ENCODE measurements at places on chromosomes 12 and 14. TPM values are rescaled to one million over a fixed set of nuclear protein-coding genes. Genes with fewer than 3 reads are reported as not detected.

DNA sequence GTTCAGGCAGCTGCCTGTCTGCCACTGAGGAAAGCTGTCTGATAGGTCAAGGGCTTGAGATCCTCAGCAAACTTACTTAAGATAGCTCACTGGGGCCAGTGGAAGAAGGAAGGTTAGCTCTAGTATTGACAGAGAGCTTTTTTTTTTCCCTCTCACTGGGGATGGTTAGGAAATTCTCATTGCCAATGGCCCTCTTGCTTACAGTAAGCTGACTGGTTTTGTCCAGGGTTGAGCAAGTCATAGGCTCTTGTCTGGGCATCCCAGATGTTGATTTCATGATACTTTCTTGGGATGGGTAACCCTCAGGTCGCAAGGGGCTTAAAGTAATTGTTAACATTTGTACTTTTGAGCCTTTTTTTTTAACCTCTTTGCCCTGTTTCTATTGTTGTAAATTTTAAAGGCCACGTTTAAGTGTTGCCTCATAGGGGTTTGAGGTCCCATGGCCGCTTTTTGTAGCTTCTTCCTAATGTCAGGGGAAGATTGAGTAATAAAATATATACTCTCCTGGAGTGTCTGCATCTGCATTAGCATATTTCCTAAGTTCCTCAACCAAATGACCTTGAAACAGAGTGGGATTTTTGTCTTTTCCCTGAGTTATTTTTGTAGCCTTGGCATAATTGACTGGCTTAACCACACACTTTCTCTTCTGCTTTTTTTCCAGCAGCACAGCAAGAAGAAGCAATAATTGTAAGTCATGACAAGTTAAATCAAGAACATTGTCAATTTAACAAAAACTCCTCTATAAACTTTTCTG, 716.0 kb downstream of the LRFN5 start:
- DNase-seq = no peak

DNA sequence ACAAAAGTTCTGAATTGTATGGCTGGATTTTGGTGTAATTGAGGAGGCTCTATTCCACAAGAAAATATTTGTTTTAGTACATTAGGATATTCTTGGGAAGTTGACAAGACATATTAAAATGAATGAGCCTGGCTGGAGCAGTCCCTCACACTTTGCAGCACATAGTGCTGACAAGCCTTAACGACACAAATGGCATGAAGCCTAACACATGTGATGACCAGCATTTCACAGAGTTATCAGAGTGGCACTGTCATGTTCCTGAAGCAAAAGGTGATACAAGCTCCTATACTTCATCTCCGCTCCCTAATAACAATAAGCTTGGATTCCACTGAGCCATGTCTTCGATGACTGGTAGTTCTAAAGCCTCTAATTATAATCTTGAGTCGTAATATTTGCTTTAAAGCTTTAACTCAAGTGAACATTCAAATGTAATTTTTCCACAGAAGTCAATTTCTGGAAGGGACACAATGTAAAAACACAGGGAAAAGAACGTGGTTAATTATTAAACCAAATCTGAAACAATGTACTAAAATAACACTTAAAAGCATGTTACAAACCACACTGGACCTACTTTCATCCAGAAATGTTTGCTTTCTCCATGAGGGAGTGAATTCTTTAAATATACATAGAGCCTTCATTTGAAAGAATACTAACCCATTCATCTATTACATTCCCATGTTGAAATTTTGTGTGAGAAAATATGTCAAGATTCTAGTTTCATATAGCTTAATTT, 49.6 kb downstream of the GRIP1 start:
- DNase-seq = no peak

GRCh38 chr14:69700575-69700974, 66.4 kb upstream of the SRSF5 start:
- DNase-seq = no peak

GRCh38 chr12:97944576-97944975, 482.0 kb downstream of the RMST start:
- DNase-seq = no peak

- no peak for DNase-seq
Measured at GRCh38 chr12:113766879-113767878, 198.9 kb downstream of the RBM19 start.

DNA sequence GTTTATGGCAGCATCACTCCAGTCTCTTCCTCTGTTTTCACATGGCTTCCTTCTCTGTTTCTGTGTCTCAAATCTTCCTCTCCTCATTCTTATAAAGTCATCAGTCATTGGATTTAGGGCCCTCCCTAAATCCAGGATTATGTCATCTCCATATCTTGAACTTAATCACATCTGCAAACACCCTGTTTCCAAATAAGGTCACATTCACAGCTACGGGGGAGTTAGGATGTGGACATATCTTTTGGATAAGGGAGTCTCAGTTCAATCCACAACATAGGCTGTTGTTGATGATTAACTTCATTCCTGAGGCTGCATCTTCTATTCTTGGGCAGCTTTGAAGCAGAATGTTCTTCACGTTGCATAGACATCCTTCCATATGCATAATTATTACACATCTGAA, 40.3 kb upstream of the NTF3 start:
- DNase-seq = no peak

DNA sequence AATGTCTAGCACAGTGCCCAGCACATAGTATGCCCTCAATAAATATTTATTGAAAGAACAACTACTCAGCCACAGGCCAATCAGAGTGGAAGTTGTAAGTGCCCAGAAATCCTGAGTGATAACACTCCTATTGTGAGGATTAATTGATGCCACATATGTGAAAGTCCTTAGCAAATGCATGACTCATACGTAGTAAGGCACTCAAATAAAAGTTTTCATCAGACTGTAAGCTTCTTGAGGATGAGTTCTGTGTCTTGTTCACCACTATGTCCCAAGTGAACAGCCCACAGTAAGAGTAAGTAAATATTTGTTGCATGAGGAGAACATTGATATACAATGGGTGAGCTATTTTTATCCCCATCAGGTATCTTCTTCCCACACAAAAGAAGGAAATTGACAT, 24.7 kb upstream of the ANO6 start:
- DNase-seq = no peak

DNA sequence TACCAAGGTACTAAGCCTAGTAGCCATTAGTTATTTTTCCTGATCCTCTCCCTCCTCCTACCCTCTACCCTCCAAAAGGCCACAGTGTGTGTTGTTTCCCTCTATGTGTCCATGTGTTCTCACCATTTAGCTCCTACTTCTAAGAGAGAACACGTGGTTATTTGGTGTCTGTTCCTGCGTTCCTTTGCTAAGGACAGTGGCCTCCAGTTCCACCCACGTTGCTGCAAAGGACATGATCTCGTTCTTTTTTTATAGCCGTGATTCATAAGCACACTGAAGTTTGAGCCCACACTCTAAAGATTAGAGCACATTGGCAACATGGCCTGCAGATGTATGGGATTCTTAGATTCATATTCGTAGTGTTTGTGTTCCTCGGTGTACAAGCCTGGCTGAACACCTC, 8.1 kb upstream of the STX2 start:
- no peak for DNase-seq

DNA sequence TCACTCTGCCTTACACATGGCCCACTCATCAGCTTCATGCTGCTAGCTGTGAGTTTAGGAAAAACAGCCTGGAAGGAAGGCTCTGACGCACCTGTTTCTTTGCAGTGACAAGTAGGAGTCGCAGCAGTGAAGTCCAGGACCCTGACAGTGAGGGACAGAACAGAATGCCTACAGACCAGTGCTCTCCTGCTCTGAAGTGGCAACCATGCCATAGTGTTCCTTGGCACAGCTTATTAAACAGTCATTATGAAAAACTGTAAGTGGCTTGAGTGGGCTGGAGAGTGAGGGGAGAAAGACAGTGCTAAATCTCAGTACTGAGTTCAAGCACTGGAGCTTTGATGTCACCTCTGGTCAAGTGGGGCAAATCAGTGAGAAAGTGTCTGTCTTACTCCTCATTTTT, 61.7 kb downstream of the MYRFL start:
- DNase-seq = no peak

GRCh38 chr12:86414201-86414600, 158.0 kb upstream of the MGAT4C start:
- DNase-seq = no peak

DNA sequence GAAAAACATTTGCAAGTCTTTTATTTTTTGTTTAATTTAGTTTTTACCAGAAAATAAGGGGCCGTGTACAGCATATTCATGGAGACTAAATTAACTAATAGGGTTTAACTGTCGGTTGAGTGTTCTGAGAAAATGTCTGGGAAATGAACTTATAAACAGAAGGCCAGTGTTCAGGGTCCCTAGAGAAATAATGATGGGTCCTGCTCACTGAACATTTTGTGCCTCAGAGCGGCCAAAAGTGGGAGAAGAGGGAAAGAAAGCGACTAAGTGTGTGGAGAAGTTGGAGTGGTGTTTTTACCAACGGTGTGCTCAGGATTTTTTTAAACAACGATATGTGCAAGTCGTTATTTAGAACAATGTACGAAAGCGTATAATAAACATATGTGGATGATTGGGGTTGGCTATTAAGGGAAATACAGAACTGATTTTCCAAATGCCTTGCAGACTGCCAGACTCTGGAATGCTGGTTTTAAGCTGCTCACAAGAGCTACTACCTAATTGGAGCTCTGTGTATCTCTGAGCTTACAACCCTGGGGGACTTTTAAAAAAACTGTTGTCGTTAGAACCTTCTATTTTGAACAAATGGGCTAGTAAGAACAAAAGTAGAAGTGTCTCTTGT, 166.7 kb downstream of the SLC38A4 start:
- DNase-seq = no peak

DNA sequence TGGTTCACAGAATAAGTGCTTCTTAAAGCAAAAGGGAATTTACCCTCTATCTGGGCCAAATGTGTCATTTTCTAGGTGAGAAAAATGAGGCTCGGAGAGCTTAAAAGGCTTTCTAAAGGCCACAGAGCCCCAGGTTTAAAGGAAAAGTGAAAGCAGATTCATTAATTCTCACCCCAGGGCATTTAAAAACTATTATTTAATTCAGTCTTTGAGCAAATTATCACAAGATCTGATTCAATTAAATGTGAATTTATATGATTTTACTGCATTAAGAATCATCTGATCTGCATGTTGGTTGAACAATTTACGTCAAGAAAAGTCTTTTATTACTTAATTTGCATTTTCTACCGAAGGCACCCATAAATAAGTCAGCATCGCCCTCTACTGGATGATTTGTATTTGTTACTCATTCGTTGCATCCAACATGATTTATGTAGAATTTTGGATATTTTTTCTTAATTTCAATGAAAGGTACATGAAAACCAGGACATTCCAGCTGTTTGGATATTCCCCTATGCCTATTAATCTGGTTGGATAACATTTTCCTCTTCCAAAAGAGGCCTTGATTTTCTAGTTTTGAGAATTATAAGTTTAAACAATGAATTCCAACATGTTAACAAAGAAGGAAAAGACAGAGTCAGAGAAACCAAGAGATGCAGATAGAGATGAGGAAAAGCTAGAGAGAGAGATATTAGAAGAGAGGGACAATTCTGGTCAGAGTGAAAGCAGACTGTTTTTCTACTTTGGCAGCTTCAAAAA, 19.1 kb upstream of the DHRS7 start:
- no peak for DNase-seq

DNA sequence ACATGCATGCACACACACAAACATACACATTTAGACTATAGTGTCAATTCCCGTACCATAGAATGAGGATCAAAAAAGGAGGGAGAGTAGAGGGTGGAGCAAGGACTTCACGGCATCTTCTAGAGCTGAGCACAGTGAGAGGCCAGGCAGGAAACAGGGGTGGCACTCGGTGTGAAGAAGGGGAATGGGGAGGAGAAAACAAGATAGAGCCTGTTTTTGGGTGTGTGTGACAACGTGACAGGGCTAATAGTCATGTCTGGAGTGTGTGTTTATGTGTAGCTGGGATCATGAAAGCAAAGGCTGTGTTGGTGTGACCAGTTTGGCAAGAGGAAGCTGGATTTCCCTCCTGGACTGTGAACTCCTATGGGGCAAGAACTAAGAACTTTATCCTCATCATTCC, 9.9 kb upstream of the ACVR1B start:
- no peak for DNase-seq

DNA sequence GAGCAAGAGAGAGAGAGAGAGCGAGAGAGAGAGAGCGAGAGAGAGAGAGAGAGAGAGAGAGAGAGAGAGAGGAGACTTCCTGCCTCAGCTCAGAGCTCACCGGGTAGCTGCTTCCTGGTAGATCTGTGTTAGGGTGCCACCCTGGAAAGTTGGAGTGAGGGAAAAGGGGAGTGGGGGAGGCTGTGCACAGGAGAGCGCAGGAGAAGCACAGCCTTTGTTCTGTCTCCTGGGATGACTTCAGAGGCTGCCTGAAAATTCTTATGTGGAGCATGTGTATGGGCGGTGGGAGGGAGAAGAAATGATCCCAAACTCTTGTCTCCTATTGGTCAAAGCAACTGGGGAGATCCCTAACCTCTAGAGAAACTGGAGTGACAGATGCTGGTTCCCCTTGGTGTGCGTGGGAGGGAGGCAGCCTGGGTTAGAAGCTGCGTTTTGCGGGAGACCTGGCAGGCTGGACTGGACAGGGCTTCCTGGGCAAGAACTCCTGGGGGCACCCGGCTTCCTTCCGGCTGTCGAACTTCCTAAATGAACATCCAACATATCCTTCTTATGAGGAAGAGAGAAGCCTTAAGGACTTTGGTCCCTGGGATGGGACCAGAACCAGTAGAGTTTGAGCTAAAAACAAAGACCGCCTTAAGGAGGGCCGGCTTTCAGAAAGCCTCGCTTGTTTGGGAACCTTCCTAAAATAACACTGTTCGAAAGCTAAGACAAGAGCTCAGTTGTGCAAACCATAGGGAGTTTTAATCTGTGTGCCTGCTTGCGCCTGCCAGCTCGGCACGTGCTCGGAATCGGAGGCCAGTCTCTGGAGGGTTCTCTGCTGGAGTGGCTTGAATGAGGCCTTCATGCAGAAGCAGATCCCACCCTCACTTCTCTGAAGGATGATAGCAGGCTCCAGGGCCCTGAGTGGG, 30.4 kb upstream of the BEGAIN start:
- DNase-seq = no peak

DNA sequence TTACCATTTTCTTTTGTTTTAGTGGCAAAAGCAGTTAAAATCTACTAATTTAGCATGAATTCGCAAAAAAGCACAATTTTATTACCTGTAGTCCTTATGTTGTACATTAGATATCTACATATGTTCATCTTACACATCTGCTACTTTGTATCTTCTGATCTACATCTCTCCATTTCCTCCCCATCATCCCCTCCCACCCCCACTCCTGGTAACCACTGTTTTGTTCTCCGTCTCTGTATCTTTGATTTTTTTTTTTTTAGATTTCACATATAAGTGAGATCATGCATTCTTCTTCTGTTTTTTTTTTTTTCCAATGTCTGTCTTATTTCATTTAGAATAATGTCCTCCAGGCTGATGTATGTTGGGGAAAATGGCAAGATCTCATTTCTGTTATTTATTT, 922.7 kb downstream of the VRK1 start:
- no peak for DNase-seq

DNA sequence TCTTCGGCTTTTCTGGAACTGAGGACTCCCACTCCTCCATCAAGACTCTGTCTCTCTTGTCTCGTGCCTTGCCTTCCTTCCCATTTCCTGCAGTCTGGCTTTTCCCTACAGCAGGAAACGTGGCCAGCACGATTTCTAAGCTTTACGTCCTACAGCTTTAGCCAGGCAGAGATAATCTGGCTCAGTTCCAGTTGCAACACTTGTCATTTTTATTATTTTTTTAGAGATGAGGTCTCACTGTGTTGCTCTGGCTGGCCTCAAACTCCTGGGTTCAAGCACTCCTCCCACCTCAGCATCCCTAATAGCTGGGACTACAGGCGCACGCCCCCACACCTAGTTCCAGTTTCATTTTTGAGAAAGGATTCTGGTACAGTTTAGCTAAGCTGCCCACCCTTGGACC, 19.9 kb downstream of the CALM1 start:
- no peak for DNase-seq

The CBLN3 gene
- 1.9 TPM for total RNA-seq

The CEBPE gene
- total RNA-seq = not detected

The SYT1 gene
- total RNA-seq = 4.2 TPM

The AGAP2 gene
- total RNA-seq = 0.29 TPM

The DHRS1 gene
- total RNA-seq = 33.4 TPM
